ENCODE measurements at places on chromosomes 7 and 10.

GRCh38 chr7:71173955-71174354, 42.0 kb downstream of the GALNT17 start:
- DNase-seq, result no peak

GRCh38 chr10:42926843-42927242, 144.2 kb downstream of the BMS1 start:
- no peak for DNase-seq

DNA sequence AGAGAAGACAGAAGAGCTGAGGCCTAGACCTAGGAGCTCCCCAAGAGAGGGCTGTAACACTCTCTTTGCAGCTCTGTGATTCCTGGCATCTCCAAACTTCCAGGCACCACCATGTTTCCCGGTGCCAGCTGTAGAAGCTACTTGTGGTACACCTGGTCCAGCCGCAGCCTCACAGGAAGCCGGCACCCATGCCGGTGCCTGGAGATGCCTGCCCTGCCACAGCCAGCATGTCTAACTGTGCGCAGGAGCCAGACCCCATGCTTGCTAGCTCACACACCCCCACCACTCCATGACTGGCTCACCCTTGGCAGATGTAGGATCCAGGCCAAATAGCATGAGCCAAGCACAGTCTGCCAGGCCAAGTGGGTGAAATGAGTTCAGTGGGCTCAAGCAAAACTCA, 211.7 kb upstream of the GNAI1 start:
- no peak for DNase-seq

- DNase-seq, result no peak
Measured at GRCh38 chr7:149586646-149587645, 89.3 kb upstream of the ZNF746 start.

DNA sequence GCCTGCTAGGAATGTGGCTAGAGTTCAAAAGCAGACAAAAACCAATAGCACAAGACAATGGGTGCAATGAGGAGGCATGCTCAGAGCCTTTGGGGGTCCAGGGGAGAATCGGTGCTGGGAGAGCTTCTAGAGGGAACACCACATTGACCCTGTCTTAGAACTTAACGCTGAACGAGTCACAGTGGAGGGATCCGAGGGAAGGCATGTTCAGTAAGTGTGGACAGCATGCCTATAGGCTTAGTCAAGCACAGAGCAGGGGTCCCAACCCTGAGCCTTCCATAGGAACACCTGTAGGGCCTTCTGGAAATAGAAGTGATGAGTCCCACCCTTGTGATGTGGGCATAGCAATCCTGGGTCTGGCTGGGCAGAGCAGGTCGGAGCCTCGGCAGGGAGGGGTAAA, 148.7 kb downstream of the PKD1L1 start:
- no peak for DNase-seq
